CD8-positive, alpha-beta memory T cell (primary cell): ENCODE measurements at places on chromosomes 2 and 18. TPM values are rescaled to one million over a fixed set of nuclear protein-coding genes. Genes with fewer than 3 reads are reported as not detected.

DNA sequence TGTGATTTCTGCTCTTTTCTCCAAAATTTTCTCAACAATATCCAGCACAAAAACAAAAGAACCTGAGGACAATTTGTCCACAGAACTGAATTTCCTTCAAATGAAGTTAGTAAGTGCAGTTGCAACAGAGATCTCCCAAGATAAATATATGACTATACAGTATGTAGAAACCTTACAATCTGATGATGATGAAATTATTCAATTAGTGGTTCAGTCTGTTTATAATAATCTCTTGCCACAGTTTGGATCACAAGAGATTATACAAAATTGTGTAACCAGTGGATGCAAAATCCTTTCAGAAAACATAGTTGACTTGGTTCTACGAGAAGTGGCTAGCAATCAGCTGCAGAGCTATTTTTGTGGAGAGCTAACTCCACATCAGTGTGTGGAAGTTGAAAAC lies 68.7 kb downstream of the FSIP2 start:
- H3K27me3 ChIP-seq, result no peaks in the 10 kb centered on the region
- no peaks in the 10 kb centered on the region for H3K36me3 ChIP-seq
- no peaks in the 10 kb centered on the region for H3K4me1 ChIP-seq
- H3K4me3 ChIP-seq, result no peak overlapping the region
- no peak for DNase-seq

- no peak for DNase-seq
- no peak overlapping the region for H3K4me3 ChIP-seq
- H3K4me1 ChIP-seq, result peaks cover 39% of the 10 kb centered on the region
- no peaks in the 10 kb centered on the region for H3K36me3 ChIP-seq
- no peaks in the 10 kb centered on the region for H3K27me3 ChIP-seq
These were observed 60.0 kb downstream of the RBMS1 start for GRCh38 chr2:160433466-160434140.

DNA sequence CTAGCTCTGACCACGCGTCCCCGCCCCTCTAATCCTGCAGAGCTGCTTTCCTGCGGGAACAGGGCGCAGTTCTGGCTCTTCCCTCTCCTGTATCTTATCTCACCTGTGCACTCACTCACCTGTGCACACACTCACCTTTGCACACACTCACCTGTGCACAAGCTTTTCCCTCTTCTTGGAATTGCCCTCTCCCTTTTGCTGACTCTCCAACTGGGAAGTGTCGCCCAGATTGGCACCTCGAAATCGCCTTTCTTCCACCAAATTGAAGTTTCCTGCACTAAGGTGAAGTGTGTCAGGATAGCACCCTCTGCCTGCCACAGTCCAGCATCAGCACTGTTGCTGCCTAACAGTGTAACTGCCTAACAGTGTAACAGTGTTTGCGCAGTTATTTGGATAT lies 566 bp upstream of the CMPK2 start:
- peak overlapping the region; percentile 69 for H3K27ac ChIP-seq
- H3K4me3 ChIP-seq, result peak overlapping the region; percentile 82
- peaks cover 16% of the 10 kb centered on the region for H3K4me1 ChIP-seq
- DNase-seq, result peak; percentile 23

DNA sequence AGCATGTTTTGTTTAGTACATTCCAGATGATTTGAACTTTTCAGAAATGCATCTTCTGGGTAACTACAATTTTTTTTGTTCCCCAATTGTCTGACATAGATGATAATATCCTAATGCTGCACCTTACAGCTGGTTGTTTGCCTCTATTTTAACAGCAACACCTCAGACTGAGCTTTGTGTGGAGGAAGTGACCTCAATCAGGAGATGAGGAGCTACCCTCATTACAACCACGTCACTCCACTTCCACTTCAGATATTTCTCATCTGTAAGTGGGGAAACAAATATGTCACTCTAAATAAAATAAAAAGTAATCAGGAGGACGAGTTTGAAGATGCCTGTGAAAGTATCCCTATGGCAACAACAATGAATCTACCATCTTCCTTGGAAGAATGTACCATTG lies 12.1 kb upstream of the SRSF7 start:
- no peaks in the 10 kb centered on the region for H3K36me3 ChIP-seq
- H3K27ac ChIP-seq, result no peak overlapping the region
- H3K27me3 ChIP-seq, result no peaks in the 10 kb centered on the region

DNA sequence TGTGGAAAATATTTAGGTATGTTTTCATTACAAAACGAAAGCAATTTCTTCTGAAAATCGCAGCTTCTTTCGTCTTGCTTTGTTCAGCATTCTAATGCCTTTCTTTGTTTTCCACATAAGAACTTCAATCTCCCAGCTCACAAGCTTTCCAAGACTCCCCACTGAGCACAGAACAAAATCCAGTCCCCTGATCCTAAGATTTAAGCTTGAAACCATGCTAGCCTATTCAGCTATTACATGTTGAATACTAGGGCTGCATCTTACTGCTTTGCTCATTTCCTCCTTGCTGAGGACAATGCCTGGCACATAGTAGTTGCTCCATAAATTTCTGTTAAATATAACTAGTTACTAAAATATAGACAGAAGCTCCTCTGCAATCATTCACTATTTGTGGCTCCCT lies 160.6 kb downstream of the GALNT3 start:
- H3K36me3 ChIP-seq, result no peaks in the 10 kb centered on the region
- H3K27ac ChIP-seq, result no peak overlapping the region
- no peaks in the 10 kb centered on the region for H3K4me1 ChIP-seq
- no peaks in the 10 kb centered on the region for H3K27me3 ChIP-seq
- no peak overlapping the region for H3K4me3 ChIP-seq

- H3K27me3 ChIP-seq, result no peaks in the 10 kb centered on the region
- no peak overlapping the region for H3K27ac ChIP-seq
- peak overlapping the region; percentile 30 for H3K4me3 ChIP-seq
These were observed 402.9 kb downstream of the PARD3B start for GRCh38 chr2:204948024-204948763.

- no peak overlapping the region for H3K4me3 ChIP-seq
- no peaks in the 10 kb centered on the region for H3K36me3 ChIP-seq
- no peaks in the 10 kb centered on the region for H3K4me1 ChIP-seq
These were observed 9.9 kb downstream of the GCKR start for GRCh38 chr2:27506587-27506986.

GRCh38 chr2:65026704-65027464 lies 29.3 kb upstream of the CEP68 start:
- H3K4me3 ChIP-seq, result no peak overlapping the region
- DNase-seq, result no peak
- H3K27ac ChIP-seq, result no peak overlapping the region
- H3K27me3 ChIP-seq, result no peaks in the 10 kb centered on the region
- H3K36me3 ChIP-seq, result no peaks in the 10 kb centered on the region
- peaks cover 14% of the 10 kb centered on the region for H3K4me1 ChIP-seq

DNA sequence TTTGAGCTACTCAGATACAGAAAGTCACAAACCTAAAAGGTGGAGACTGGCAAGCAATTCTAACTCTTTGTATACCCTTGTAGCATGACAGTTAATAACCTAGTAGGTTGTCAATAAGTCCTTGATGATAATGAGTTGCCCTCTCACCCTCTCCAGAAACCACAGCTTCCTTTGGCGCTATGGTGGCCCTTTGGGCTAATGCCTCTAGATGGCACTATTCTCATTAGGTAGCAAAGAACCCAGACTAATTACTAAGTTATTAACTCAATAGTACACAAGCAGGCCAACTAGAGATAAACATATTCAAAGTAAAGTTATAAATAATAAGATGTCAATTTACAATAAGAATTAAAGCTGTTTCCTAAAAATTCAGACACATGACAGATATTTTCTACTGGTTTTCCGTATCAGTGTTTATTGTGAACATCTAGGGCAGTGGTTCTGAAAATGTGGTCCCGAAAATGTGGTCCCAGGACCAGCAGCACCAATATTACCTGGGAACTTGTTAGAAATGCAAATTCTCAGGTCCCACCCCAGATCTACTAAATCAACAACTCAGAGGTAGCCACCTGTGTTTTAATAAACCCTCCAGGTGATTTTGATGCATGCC lies 41.1 kb downstream of the LDAH start:
- no peaks in the 10 kb centered on the region for H3K27me3 ChIP-seq
- H3K36me3 ChIP-seq, result no peaks in the 10 kb centered on the region
- no peak overlapping the region for H3K4me3 ChIP-seq
- no peak overlapping the region for H3K27ac ChIP-seq

DNA sequence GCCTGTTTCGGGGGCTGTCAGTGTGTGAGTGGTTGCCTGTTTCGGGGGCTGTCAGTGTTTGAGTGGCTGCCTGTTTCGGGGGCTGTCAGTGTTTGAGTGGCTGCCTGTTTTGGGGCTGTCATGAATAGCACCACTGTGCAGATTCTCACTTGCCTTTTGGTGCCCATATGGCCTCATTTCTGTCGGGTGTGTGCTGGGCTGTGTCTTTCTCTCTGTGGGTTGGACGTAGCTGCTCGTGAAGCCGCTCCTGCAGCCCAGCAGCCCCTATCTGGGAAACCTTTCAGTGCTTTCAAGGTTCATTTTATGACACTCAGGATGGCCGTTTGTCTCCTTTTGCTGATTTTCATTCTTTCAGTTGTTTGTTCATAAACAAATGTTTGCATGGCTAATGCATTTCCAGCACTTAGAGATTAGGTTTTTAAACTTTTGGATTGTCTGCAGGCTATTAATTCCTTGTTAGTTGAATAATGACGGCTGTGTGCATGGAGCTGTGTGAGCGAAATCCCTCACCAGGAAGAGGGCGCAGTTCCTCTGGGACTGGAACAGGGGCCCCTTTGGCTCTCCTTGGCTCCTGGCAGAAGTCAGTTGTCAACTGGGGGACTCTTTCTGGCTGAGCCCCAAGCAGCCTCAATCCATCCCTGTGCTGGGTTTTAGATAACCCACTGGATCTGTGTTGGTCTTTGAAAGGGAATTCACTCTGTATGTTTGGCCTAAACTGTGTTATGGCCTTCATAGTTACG lies 10.8 kb downstream of the AGAP1 start:
- peaks cover 8% of the 10 kb centered on the region for H3K4me1 ChIP-seq
- H3K4me3 ChIP-seq, result no peak overlapping the region
- no peak overlapping the region for H3K27ac ChIP-seq
- H3K36me3 ChIP-seq, result no peaks in the 10 kb centered on the region
- no peak for DNase-seq
- H3K27me3 ChIP-seq, result peaks cover 4% of the 10 kb centered on the region

GRCh38 chr18:50286391-50287027 lies 983 bp downstream of the CXXC1 start:
- H3K27me3 ChIP-seq, result no peaks in the 10 kb centered on the region
- peaks cover 14% of the 10 kb centered on the region for H3K4me1 ChIP-seq
- H3K4me3 ChIP-seq, result peak overlapping the region; percentile 98
- H3K27ac ChIP-seq, result peak overlapping the region; percentile 97

DNA sequence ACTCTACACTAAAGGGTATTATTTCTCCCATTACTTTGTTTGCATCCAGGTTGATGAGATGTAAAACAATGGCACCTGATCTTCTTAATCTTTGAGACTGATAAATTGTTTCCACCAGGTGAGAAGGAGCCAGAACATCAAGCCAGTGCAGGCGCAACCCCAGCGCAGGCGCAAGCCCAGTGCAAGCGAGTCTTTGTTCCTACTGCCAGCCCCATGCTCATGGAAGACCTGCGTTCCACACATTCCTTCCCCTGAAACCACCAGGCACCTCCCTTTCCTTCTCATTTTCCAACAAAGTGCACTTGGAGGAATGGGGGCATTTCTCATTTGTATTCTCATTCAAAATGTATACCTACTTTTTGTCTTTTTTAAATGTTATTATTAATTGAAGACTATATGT lies 188.7 kb upstream of the SMAD2 start:
- no peak overlapping the region for H3K27ac ChIP-seq
- H3K4me3 ChIP-seq, result no peak overlapping the region
- no peak for DNase-seq

- H3K27me3 ChIP-seq, result no peaks in the 10 kb centered on the region
- no peaks in the 10 kb centered on the region for H3K4me1 ChIP-seq
- no peak overlapping the region for H3K4me3 ChIP-seq
- DNase-seq, result no peak
- no peak overlapping the region for H3K27ac ChIP-seq
These were observed 115.5 kb upstream of the ITGA6 start for GRCh38 chr2:172311921-172312345.

- no peaks in the 10 kb centered on the region for H3K36me3 ChIP-seq
- no peak for DNase-seq
- no peak overlapping the region for H3K27ac ChIP-seq
- H3K27me3 ChIP-seq, result no peaks in the 10 kb centered on the region
- H3K4me1 ChIP-seq, result no peaks in the 10 kb centered on the region
These were observed 249.0 kb downstream of the EXOC6B start for GRCh38 chr2:72576861-72577260.

The SP5 gene
- not detected for total RNA-seq

The COBLL1 gene
- not detected for total RNA-seq

GRCh38 chr2:237731663-237732062 lies 66.9 kb upstream of the RBM44 start:
- no peak overlapping the region for H3K4me3 ChIP-seq
- no peak for DNase-seq
- peaks cover 34% of the 10 kb centered on the region for H3K4me1 ChIP-seq
- H3K27ac ChIP-seq, result no peak overlapping the region
- H3K27me3 ChIP-seq, result no peaks in the 10 kb centered on the region

GRCh38 chr2:145622285-145622684 lies 1102.4 kb upstream of the ZEB2 start:
- H3K27me3 ChIP-seq, result no peaks in the 10 kb centered on the region
- H3K27ac ChIP-seq, result no peak overlapping the region
- H3K4me1 ChIP-seq, result no peaks in the 10 kb centered on the region
- no peak for DNase-seq

The GNLY gene
- total RNA-seq, result 7.7 TPM

- peaks cover 8% of the 10 kb centered on the region for H3K4me1 ChIP-seq
- no peak overlapping the region for H3K27ac ChIP-seq
- no peak for DNase-seq
- no peaks in the 10 kb centered on the region for H3K27me3 ChIP-seq
- no peaks in the 10 kb centered on the region for H3K36me3 ChIP-seq
These were observed 10.8 kb downstream of the KHK start for GRCh38 chr2:27097341-27097740.
